ENCODE measurements at places on chromosomes 13 and 19. TPM values are rescaled to one million over a fixed set of nuclear protein-coding genes. Genes with fewer than 3 reads are reported as not detected.

DNA sequence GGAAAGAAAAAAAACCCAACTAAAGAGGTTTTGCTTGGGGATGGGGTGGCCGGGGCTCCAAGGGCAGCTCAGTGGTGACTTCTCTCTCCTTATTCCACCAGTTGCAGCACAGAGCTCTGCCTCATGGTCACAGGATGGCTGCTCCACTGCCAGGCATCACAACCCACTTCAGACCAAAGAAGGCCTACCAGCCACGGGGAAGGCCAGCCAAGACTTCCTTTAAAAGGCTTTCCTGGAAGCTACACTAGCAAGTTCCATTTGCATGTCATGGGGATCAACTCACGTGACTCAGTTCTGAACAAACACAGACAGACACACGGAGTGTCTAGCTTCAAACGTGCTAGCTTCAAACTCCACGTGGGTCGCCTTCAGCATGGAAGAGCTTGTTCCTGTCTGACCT is 13.2 kb upstream of the EIF3G start:
- H3K4me3 ChIP-seq, result no peak overlapping the region
- H3K4me1 ChIP-seq, result no peaks in the 10 kb centered on the region
- DNase-seq, result no peak
- peaks cover 35% of the 10 kb centered on the region for H3K36me3 ChIP-seq
- no peaks in the 10 kb centered on the region for H3K27me3 ChIP-seq

- H3K27ac ChIP-seq, result no peak overlapping the region
- no peaks in the 10 kb centered on the region for H3K27me3 ChIP-seq
Measured at GRCh38 chr13:58698531-58698930, 1067.0 kb downstream of the PCDH17 start.

- H3K36me3 ChIP-seq, result no peaks in the 10 kb centered on the region
- no peaks in the 10 kb centered on the region for H3K27me3 ChIP-seq
- DNase-seq, result no peak
- peaks cover 13% of the 10 kb centered on the region for H3K4me1 ChIP-seq
- no peak overlapping the region for H3K4me3 ChIP-seq
Measured at GRCh38 chr19:37999309-38000213, 92.6 kb downstream of the SIPA1L3 start.

- no peaks in the 10 kb centered on the region for H3K36me3 ChIP-seq
- H3K27me3 ChIP-seq, result no peaks in the 10 kb centered on the region
- no peak overlapping the region for H3K27ac ChIP-seq
- H3K4me1 ChIP-seq, result no peaks in the 10 kb centered on the region
- H3K4me3 ChIP-seq, result no peak overlapping the region
Measured at GRCh38 chr13:108305655-108306054, 36.1 kb downstream of the TNFSF13B start.

DNA sequence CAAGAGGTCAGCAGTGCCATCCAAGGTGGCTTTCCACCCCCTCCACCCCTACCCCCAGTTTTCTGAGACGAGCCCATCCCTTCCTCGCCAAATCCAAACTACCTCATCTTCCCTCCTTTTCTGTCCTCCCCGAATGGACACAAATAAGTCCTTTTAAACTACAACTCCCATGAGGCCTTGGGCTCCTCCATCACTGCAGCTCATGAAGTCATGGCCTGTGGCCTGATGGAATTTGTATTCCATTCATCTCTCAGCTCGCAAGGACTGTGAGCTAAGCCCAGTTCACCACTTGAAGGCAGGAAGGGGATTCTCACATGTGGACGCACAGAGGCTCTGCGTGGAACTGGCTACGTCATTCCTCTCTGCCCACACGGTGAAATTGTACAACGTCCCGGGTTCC is 12.5 kb downstream of the PTPRH start:
- H3K4me3 ChIP-seq, result no peak overlapping the region
- no peak overlapping the region for H3K27ac ChIP-seq
- no peaks in the 10 kb centered on the region for H3K36me3 ChIP-seq
- DNase-seq, result no peak
- H3K4me1 ChIP-seq, result no peaks in the 10 kb centered on the region

DNA sequence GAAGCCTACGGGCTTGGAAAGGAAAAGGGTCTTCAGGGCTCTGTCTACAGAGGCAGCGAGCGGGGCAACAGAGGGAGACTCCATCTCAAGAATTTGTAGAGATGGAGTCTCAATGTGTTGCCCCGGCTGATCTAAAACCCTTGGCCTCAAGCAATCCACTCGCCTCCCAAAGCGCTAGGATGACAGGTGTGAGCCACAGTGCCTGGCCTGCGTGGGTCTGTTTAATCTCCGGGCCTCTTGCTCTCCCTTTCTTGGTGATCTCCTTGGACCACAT is 8.1 kb downstream of the RPS9 start:
- H3K4me3 ChIP-seq, result no peak overlapping the region
- no peak for DNase-seq
- no peaks in the 10 kb centered on the region for H3K27me3 ChIP-seq

GRCh38 chr13:114230117-114230516 is 4.6 kb upstream of the CDC16 start:
- H3K4me1 ChIP-seq, result peaks cover 19% of the 10 kb centered on the region
- H3K27me3 ChIP-seq, result no peaks in the 10 kb centered on the region
- H3K4me3 ChIP-seq, result no peak overlapping the region
- H3K36me3 ChIP-seq, result no peaks in the 10 kb centered on the region
- H3K27ac ChIP-seq, result no peak overlapping the region
- no peak for DNase-seq

DNA sequence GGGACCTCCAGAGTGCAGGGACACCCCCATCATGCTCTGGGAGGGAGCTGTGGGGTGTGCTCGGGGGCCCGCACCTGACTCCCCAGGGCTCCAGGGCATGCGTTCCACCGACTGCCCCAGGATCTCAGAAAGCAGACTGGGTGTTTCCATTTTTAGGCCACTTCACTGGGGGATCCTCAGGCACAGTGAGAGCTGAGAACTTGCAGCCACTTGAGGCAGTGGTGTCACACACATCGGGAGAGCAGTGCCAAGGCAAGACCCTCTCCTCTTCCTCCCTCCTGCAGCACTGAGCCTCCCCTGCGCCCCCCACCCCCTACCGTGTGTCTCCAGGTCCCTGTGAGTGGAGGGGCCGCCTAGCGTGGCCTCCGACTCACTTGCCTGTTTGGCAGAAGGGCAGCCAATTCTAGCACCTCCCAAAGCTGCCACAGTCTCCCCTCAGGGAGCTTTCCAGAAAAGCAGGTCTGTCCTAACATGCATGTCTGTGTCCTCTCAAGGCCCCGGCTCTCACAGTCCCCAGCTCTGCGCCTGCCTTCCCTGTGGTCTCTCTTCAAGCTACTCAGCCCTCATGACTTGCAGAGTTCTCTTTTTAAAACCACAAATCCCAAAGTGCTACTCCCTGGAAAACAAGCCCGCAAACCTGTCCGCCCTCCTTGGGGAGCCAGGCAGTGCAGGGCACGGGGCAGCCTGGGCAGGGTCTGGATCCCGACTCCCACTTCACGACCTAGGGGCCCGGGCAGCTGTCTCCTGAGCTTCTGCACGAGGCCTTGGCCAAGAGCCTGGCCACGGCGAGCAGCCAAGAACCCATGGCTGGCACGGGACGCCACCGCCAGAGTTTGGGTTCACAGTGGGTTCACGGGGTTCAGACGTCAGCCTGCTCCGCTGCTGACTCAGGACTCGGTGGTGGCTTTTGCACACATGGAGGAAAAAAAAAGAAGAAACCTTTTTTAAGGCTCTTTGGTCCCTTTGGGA is 94.1 kb downstream of the STK24 start:
- no peaks in the 10 kb centered on the region for H3K27me3 ChIP-seq
- H3K27ac ChIP-seq, result no peak overlapping the region

DNA sequence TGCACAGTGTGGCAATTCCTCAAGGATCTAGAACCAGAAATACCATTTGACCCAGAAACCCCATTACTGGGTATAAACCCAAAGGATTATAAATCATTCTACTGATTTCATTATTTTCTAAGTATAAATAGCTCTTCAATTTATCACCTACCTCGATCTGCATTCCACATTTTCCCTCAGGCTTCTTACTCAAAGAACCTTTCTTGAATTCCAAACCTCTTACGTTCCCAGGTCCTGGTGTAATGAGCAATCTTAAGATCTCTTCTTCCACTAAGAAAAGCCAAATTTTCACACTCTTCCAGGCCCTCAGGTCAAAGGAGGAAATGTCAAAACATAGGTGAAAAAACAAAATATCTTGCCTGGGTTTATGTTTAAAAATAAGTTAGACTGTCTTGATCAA is 237.3 kb upstream of the GPC6 start:
- DNase-seq, result no peak
- H3K27me3 ChIP-seq, result no peaks in the 10 kb centered on the region

GRCh38 chr19:28694812-28695211 is 518.1 kb downstream of the UQCRFS1 start:
- DNase-seq, result no peak
- H3K4me1 ChIP-seq, result no peaks in the 10 kb centered on the region
- no peaks in the 10 kb centered on the region for H3K27me3 ChIP-seq

DNA sequence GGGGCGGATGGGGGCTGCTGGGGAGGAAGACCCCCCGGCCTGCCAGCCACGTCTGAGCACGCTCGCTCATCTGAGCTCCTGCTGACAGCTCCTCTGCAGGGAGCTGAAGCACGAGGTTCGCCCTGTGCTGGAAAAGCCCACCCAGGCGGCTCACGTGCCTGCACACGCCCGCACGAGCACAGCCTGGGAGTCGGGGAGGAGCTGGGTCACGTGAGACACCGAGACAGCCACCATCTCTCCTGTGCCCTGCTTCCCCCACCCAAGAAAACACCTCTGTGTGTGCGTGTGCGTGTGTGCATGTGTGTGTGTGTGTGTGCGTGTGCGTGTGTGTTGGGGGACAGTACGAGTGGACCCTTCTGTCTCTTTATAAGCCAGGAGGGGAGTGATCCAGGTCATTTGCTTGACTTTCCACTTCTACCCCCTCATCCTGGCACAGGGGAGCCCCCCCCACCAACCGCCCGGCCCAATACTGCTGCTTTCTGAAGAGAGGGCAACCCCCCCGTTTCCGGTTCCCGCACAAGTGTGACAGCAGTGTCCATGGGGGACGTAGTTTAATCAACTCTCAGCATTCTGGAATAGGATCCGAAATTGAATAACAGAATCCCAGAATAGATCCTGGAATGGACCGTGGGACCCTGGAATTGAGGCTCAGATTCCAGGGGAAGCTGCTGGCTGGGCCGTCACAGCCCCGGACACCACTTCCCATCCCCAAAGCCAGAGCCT is 42.5 kb downstream of the CELF5 start:
- peaks cover 17% of the 10 kb centered on the region for H3K27me3 ChIP-seq
- H3K4me1 ChIP-seq, result no peaks in the 10 kb centered on the region
- no peaks in the 10 kb centered on the region for H3K36me3 ChIP-seq
- no peak overlapping the region for H3K27ac ChIP-seq

DNA sequence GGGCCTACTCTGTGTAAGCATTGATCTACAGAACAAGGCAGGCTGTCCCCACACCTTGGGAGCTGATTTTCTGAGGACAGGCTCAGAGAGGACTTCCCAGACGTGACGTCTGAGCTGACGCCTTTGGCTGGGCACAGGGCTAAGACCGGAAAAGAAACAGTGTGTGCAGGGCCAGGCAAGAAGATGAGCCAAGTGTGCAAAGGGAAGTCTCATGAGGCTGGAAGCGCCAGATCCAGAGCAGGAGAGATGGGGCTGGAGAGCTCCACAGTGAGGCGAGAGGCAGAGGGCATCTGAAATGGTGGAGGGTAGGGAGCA is 12.7 kb downstream of the IGLON5 start:
- H3K27ac ChIP-seq, result no peak overlapping the region
- H3K27me3 ChIP-seq, result peaks cover 14% of the 10 kb centered on the region
- no peak overlapping the region for H3K4me3 ChIP-seq
- H3K36me3 ChIP-seq, result no peaks in the 10 kb centered on the region
- DNase-seq, result no peak

DNA sequence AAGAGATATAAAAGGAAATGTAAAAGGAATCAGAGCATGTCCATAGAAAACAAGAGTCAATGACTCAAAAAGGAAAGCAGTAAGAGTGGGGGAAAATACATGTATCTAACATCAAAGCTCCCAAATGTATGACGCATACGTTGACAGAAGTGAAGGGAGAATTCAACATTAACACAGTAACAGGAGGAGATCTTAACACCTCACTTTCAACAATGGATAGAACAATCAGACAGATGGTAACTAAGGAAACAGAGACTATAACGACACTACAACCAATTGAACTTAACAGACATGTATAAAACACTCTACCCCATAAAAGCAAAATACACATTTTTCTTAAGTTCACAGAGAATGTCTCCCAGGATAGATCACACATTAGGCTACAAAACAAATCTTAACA is 774.8 kb upstream of the ARGLU1 start:
- H3K27me3 ChIP-seq, result no peaks in the 10 kb centered on the region
- no peaks in the 10 kb centered on the region for H3K36me3 ChIP-seq
- no peaks in the 10 kb centered on the region for H3K4me1 ChIP-seq
- H3K27ac ChIP-seq, result no peak overlapping the region
- no peak for DNase-seq

DNA sequence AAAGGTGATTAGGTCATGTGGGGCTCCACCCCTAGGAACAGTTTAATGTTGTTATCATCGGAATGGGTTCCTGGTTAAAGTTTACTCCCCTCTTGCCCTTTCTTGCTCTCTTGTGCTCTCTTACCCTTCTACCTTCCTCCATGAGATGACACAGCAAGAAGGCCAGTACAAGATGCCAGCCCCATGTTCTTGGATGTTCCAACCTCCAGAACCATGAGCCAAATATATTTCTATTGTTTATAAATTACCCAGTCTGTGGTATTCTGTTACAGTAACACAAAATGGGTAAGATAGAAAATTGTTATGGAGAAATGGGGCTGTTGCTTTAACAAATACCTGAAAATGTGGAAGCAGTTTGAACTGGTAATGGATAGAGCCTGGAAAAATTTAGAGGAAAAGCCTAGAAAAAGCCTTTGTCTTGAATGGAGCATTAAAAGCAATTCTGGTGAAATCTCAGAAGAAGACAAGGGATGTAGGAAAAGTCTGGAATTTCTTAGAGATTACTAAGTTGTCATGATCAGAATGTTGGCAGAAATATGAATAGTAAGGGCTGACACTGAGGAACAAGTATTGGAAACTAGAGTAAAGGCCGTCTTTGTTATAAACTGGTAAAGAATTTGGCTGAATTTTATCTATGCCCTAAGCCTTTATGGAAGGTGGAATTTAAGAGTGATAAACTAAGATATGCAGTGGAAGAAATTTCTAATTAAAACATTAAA is 53.5 kb upstream of the TSC22D1 start:
- no peaks in the 10 kb centered on the region for H3K36me3 ChIP-seq
- H3K4me1 ChIP-seq, result no peaks in the 10 kb centered on the region
- no peak overlapping the region for H3K4me3 ChIP-seq
- H3K27me3 ChIP-seq, result peaks cover 3% of the 10 kb centered on the region

Gene CLDN10
- not detected for polyA plus RNA-seq

Gene GSX1
- not detected for polyA plus RNA-seq

Gene IL17D
- 0.28 TPM for polyA plus RNA-seq

Gene RNF17
- not detected for polyA plus RNA-seq

Gene SIGLEC12
- 0.31 TPM for polyA plus RNA-seq

Gene ATP4B
- not detected for polyA plus RNA-seq

Gene PCDH9
- polyA plus RNA-seq, result 0.21 TPM

Measured in CD8-positive, alpha-beta memory T cell (primary cell).